IMR-90 (cell line): ENCODE measurements at places on chromosomes 1 and 21.
A peak's percentile ranks its signal among the peaks of the same experiment; 100 is the strongest.

- DNase-seq, result no peak
These were observed 80.6 kb downstream of the SLC25A24 start for GRCh38 chr1:108119500-108119899.

DNA sequence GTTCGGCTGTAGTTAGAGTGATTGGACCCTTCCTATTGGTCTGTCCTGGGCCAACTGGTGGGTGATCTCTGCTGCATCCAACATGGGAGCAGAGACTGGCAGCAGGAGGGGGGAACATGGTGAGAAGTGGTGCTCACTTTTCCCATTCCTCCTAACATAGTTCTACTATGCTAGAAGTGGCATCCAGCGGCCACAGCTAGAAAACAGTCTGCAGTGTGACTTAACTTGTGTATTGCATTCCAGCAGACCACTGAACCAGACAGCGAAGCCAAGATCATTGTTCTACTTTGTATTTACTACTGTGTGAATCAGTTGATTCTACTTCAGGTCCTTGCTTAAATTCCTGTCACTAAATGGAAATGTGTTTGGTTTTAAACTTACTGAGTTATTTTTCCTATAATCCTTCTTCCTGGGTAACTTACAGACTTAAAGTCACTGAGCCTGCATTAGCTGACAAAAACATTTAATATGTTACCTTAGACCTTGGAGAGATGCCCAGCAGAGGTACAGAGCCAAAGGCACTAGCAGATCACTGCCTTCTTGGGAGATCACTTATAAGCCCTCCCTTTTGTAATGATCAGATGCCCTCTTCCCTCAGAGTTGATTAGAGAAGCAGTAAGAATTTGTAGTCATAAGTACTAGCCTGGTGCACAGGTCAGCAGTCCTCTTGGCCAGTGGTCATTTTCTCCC lies 8.2 kb downstream of the FABP3 start:
- DNase-seq, result no peak

DNA sequence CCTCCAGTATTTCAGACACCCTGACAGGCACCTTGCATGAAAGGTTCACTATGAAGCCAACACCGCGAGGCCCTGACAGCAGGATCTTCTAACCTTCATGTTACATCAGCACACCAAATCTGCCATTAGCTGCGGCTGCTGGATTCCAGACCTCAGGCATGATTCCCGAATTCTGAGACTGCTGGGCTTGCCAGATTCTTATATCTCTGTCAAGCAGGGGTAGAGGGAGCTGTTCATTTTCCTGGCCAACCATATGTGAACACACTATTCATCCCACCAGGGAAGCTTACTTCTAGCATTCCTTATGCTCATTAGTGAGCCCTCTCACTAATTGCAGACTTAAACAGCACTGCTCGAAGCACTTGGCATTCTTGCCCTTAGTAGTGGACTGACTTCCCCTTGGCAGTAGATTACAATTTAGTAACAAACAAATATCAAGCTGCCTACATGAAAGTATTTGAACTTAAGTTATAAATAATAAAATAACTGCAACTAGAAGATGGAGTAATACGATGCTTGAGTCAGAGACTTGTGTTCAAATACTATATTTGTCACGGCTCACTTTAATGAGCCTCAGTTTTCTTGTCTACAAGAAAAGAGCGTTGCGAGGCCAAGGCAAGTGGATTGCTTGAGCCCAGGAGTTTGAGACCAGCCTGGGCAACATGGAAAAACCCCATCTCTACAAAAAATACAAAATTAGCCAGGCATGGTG lies 43.3 kb downstream of the NID1 start:
- peak; percentile 54 for DNase-seq

GRCh38 chr21:15852146-15852545 lies 122.4 kb downstream of the USP25 start:
- DNase-seq, result no peak

DNA sequence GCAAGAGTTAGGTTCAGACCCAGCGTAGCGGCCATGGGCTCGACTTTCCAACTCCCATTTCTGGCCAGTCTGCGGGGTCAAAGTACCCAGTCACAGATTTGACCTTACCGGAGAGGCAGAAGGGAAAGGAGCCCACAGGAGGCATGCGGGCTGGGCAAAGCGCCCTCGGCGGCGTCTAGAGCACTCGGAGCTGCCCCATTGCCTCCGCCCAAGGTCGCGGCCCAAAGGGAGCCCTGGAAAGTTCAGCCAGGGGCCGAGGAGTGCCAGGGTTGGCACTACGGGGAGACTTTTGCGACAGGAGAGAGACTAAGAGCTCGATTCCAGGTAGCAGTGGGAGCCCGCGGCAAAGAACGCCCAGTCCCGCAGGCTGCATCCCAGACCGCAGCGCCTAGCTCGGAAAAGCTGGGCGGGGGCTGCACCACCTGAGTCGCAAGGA lies 896 bp downstream of the KANK4 start:
- DNase-seq, result no peak

DNA sequence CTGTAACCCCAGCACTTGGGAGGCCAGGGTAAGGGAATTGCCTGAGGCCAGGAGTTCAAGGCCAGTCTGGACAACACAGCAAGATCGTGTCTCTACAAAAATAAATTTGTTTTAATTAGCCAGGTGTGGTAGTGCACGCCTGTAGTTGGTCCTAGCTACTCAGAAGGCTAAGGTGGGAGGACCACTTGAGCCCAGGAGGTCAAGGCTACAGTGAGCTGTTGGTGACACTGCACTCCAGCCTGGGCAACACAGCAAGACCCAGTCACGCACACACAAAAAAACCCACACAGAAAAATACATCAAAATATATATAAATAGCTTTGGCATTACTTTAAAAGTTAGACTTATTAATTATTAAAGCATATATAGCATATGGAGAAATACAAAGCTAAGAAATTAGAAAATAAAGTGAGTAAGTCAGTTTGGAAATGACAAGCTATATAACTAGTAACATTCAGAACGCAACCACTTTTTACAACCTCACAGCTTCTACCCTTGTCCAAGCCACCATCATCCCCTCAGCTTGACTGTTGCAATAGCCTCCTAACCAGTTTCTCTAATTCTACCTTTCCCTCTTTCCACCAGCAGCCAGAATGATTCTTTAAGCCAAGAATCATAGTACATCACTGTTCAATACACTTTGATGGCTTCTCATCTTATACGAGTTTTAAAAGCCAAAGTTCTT lies 14.5 kb downstream of the PIK3R3 start:
- no peak for DNase-seq

DNA sequence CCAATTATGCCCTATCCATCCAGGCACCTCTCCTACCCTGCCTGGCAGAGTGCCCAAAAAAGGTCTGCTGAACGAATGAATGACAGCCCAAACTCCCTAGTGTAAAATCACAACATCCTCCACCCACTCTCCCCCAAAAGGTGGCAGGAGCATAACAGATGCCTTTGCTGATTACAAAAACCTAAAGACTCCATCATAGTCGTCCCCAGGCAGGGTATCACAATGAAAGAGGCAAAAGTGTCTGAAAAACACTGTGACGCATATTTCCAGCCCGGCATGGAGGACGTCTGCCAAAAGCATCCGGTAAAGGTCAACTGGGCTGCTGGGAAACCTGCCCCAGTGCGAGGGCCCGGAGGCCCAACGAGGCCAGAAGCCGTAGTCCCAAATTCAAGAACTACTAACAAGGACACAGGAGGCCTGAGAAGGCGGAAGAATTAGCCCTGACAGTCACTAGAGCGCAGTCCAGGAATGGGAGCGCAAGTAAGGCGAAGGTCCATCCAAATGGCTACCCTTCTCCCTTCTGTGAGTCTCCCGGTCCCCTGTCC lies 576 bp downstream of the SMIM12 start:
- peak; percentile 28 for DNase-seq

DNA sequence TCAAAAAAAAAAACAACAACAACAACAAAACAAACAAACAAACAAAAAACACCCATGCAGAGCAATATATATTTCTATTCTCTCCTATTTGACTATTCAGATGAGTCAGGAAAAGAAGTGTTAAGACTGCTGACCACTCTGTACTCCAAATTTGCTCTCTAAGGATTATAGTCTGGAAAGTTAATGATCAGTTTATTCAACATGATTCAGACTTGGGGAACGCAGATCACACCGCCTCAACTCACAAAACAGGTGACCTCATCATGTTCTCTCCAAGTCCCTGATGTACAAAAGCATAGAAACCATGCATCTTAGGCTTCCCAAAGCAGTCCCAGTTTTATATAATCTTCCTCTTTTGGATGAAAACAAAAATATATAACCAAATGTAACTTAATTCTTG lies 51.9 kb upstream of the PRRC2C start:
- peak; percentile 70 for DNase-seq

DNA sequence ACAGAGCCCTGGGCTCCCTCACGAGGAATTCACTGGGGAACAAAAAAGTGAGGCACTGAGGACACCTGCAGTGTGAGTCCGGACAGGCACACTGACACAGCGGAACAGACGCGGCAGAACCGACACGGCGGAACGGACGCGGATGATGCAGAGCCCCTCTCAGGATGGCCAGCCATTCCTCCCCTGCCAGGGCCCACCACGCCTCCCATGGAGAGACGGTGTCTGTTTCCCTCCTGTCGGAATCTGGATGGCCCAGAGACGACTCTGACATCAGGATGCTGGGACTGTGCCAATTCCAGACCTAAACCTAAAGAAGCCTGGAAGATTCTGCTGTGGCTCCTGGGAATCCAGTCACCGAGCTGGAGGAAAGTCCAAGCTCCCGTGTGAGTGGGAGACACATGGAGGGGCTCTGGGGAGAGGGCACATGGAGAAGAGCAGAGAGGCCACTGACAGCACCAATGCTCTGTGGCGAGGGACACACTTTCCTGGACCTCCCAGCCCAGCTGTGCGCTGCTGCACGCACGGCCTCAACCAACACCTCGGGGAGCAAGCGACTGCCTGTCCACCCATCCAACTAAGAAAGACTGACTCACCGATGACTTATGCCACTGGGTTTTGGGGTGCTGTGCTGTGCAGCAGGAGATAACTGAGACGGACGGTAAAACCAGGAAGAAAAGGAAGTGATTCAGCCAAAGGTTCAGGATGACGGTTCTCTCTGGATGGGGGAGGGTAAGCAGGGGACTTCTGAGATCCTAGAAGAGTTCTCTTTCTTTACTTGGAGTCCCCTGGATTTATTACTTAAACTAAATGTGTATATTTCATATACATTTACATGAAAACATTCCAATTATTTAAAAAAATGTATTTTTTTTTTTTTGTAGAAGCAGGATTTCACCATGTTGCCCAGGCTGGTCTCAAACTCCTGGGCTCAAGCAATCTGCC lies 23.3 kb downstream of the ZBTB17 start:
- DNase-seq, result peak; percentile 99

- DNase-seq, result no peak
These were observed 228.9 kb downstream of the KIF26B start for GRCh38 chr1:245383396-245384330.

- no peak for DNase-seq
These were observed 148.5 kb downstream of the DHRS3 start for GRCh38 chr1:12469493-12469892.

DNA sequence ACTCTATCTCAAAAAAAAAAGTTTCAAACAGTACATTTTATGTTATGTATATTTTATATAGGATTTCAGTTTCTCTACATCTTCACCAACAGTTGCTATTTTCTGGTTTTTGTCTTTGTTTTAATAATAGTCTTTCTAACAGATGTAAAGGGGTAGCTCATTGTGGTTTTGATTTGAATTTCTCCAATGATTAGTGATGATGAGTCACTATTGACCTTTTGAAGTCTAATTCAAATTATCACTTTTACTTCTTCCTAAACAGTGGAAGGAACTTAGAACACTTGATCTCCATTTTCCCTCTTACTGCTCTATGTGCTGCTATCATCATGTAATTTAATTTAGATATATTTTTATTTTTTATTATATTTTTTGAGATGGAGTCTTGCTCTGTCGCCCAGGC lies 31.7 kb upstream of the SHCBP1L start:
- DNase-seq, result no peak

DNA sequence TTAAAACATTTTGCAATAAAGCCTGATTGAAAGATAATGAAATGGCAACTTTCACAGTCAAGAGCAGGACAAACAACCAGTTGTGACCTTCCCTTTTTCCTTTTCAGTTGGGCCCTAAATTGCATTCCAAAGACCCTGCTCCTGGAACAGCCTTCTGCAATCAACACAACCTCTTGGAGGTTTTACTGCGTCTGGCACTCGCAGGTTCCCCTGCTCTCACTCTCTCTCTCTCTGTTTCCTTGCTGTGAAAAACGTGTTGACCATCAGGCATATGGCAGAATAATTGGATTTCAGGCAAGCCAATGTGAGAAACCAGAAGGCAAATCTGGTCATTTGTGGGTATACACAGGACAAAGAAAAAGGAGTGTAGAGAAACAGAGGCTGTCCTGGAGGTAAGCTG lies 23.2 kb downstream of the SLC44A5 start:
- no peak for DNase-seq

GRCh38 chr1:22761821-22762220 lies 51.2 kb downstream of the EPHB2 start:
- no peak for DNase-seq

DNA sequence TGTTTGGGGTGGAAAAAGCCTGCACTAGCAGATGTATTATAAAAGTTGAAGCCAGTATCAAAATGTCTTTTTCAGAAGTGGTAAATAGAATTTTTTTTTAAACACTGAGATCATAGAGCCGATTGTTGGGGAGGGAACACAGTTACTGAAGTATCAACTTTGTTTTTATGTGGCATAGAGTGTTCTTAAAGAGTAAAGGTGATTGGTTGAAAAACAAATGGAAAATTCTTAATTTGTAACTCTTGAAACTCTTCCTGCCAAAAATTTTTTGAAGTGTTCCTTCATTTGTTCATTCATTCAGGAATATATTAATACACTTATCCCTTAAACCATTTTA lies 83.3 kb downstream of the DISP1 start:
- no peak for DNase-seq

GRCh38 chr1:65165269-65165993 lies 17.4 kb downstream of the AK4 start:
- DNase-seq, result no peak

DNA sequence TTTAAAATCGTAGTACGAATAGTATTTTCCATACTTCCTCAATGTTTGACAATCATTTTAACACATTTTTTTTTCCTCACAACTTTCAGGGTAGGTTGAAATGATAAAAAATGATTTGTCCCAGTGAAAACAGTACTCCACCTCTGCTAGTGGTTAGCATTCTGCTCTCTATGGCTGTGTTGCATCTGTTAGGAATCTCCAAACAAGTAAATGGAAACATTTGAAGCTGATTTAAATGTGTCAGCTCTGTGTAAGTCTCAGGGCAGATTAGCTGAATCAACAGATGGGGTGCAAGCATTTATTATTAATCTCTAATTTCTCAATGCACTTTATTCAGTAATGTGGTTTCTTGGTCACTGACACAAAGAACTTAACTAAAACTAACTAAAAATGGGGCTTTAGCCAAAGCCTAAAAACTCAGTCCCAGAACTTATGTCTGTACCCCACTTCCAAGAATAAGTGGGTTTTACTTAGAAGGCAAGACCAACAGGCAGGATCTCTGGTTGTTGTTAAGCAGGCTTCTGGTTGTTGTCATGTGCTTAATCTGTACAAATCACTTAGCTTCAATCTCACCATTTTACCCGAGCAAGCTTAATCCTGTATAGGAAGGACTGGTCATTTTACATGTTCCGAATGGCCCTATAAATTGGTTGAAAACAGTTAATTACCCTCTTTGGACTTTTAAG lies 67.8 kb downstream of the PRRX1 start:
- DNase-seq, result no peak

- peak; percentile 68 for DNase-seq
These were observed 3.1 kb downstream of the ATP1A1 start for GRCh38 chr1:116375887-116376728.

GRCh38 chr1:189654906-189655305 lies 822.8 kb downstream of the BRINP3 start:
- peak; percentile 65 for DNase-seq

GRCh38 chr1:46538147-46538546 lies 13.3 kb downstream of the KNCN start:
- DNase-seq, result no peak

- no peak for DNase-seq
These were observed 6.4 kb downstream of the SMCP start for GRCh38 chr1:152884506-152884905.
